H1 (cell line): ENCODE measurements at places on chromosomes 6 and 20. TPM values are rescaled to one million over a fixed set of nuclear protein-coding genes. Genes with fewer than 3 reads are reported as not detected.

DNA sequence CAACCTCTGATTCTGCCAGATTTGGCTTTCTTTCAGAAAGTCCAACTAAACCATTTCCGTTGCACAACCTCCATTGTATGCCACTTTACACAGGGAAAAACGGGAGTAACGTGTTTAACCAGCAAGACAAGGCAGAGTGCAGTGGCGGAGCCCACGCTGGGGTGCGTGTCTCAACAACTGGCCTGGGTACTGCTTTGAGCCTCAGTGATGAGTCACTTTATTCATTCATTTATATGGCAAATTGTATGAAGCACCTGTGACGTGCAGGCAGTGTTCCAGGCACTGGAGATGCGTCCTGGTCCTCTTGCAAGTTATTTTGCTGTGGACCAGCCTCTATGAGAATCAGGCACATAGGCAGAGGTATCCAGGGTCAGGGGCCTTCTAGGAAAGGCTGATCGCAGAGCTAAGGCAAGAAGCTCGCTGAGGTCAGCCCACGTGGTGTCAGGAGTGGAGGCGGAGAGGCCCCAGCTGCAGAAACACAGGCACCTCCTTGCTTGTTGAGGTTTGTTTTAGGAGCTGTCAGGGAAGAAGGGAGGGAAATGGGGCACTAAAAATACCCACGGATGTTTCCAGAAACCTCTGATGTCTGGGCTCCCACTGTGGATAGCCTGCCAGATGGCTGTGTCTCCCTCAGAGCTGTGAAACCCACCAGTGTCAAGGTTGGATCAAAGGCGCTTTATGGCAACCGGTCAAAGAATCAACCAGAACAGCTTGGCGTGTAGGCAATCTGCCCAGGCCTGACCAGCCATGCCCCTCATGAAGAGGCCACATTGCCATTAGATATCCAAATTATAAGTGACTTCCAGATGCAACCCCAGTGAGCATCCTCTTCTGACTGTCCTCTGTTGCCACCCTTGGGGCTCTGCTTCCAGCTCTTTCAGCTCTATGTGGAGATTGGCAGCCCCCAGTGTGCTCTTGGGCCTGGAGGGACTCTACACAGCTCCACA lies 157.2 kb downstream of the CD83 start:
- DNase-seq, result no peak

- DNase-seq, result no peak
These were observed 15.4 kb upstream of the SNHG17 start for GRCh38 chr20:38450412-38450975.

- no peak for DNase-seq
These were observed 2.0 kb downstream of the LAMA5 start for GRCh38 chr20:62364911-62365736.

GRCh38 chr6:123994891-123995635 lies 191.4 kb downstream of the NKAIN2 start:
- DNase-seq, result no peak

DNA sequence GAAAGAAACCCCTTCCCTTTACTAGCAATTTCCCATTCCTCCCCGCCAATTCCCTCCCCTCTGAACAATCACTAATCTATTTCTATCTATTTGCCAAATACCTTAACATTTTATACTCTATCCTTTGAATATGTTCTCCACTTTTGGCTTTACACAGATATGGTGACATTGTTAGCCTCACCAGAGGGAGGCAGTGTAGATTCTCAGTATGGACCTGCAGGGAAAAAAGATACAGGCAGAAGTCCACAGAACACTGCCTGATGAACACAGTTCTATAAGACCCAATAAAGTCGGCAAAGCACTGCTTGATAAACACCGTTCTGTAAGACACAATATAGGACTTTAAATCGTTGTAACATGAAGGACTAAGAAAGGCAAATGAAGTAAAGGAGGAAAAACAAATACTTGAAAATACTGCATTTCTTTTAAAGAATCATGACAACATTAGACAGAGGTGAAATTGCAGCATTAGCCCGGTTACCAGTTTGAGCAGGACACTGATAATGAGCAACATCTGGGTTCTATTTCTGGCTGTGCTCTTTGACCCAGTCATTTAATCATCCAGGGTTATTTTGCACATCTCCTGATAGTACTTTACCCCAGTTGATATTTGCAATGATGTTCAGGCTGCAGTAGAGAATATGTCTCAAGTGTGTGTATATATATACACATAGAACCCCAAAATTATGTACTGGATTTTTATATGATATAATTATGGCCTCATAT lies 296.8 kb downstream of the UTRN start:
- DNase-seq, result no peak

DNA sequence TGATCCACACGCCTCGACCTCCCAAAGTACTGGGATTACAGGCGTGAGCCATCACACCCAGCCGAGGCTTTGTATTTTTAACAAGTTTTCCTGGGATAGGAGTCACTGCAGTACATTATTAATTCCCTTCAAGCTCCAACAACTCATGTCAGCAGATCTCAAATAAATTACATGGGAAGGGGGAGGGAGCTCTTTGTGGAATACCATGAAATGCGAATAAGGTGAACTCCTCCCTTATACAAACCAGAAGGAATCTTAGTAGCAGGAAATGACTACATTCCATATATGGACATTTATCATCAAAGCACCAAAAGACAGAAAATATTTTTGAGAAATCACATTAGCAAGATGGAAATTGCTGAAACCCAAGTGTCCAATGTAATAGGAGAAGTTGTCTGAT lies 2.9 kb downstream of the GSS start:
- DNase-seq, result no peak

DNA sequence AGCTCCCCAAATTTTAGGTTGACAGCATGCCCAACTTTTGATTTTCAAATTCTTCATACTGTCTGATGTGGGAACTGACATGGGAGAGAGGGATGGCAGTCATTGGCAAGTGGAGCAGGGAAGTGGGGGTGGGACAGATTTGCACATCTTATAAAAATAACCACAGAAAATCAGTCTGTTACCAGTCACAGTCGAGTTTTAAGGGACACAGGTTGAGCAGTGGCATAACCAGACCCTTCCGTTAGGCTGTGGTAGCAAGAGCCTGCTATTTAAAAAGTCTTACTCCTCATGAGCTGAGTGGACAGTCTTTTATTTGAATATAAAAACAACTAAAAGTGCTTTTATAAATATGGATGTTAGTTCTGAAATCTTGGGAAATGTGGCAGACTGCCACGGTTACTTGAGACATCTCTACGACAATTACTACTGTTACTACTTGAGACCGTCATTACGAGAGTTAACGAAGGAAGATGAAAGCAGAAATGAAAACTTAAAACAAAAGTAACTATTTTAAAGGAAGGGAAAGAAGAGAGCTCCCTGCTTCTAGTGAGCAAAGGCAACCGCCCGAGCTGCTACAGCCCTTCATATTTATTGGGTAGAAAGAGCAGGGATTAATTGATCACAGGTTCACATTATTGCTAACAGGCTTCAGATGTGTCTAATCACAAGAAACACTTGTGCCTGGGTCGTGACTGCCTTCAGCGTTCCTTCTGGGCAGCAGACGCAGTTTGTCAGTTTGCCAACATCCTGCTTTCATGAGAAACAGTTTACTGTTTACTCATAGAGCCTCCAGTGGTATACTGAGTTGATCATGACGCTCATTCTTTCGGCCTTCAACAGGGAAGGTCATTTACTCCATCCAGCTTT lies 71.3 kb downstream of the EFHC1 start:
- DNase-seq, result no peak

DNA sequence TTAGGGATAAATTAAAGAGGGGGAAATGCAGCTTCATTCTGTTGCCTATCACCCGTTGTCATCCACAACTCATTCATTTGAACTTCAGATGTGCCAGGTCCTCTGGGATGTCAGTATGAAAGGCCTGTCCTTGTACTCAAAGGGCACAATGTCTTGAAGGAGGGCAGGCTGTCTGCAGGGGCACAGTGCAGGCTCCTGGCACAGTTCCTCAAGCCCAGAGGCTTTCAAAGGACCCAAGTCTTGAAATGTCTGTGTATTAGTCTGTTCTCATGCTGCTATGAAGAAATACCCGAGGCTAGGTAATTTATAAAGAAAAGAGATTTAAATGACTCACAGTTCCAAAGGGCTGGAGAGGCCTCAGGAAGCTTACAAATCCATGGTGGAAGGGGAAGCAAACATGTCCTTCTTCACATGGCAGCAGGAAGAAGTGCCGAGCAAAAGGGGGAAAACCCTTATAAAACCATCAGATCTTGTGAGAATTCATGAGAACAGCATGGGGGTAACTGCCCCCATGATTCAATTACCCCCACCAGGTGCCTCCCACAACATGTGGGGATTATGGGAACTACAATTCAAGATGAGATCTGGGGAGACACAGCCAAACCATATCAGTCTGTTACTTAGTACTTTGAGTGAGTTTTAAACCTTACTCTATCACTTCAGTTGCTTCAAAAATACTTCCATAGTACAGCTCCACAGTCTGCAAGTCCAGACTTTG lies 9.4 kb downstream of the SNX9 start:
- DNase-seq, result no peak

DNA sequence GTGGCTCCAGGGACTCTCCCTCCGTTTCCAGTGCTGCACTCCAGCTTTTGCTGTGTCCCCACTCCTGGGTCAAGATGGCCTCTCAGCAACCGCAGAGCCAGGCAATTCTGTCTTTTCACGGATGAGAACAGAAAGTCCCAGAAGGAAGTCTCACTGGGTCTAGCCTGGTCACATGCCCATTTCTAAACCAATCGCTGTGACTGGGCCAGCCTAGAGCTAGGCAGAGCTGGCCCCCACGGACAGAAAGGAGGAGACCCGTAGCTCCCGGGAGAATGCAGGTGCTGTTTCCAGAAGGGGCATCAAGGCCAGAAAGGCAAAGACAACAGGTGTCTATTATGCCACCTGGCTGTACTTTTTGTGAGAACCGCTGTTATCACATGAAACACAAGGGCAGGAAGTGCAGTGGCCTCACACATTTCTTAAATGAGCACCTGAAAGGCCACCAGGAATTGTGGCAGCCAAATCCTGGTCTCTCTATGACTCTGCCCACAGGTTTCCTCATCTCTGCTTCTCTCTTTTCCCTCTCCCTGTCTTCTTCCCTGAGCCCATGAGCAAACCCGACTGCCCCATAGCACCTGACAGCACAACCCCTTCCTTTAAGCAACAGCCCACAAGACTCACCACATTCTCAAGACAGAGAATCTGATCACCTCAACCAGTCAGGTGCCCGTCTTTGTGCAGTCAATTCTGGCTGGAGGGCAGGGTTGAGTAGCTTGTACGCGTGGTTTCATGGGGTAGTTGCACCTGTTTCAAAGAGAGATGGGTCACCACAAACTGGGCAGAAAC lies 37.1 kb upstream of the B4GALT5 start:
- no peak for DNase-seq

GRCh38 chr6:117306227-117306790 lies 41.0 kb downstream of the VGLL2 start:
- DNase-seq, result no peak

CRYBG1 gene
- polyA plus RNA-seq, result 1.6 and 2.2 TPM in 2 replicates

CFAP61 gene
- 0.08 and 0.29 TPM in 2 replicates for polyA plus RNA-seq

APOBEC2 gene
- polyA plus RNA-seq, result not detected in 2 replicates

CTCFL gene
- 0.30 and 0.75 TPM in 2 replicates for polyA plus RNA-seq

RAET1G gene
- 0.08 and 0.16 TPM in 2 replicates for polyA plus RNA-seq
